ENCODE measurements at places on chromosomes 11 and 22. TPM values are rescaled to one million over a fixed set of nuclear protein-coding genes. Genes with fewer than 3 reads are reported as not detected.

Gene SCO2
- total RNA-seq = 2.7 TPM

Gene POGLUT3
- total RNA-seq = 16.5 TPM

Gene OR6A2
- 0.05 TPM for total RNA-seq

Gene CARD18
- not detected for total RNA-seq

Gene ST3GAL4
- total RNA-seq = 198 TPM

Gene SYT12
- 0.19 TPM for total RNA-seq

DNA sequence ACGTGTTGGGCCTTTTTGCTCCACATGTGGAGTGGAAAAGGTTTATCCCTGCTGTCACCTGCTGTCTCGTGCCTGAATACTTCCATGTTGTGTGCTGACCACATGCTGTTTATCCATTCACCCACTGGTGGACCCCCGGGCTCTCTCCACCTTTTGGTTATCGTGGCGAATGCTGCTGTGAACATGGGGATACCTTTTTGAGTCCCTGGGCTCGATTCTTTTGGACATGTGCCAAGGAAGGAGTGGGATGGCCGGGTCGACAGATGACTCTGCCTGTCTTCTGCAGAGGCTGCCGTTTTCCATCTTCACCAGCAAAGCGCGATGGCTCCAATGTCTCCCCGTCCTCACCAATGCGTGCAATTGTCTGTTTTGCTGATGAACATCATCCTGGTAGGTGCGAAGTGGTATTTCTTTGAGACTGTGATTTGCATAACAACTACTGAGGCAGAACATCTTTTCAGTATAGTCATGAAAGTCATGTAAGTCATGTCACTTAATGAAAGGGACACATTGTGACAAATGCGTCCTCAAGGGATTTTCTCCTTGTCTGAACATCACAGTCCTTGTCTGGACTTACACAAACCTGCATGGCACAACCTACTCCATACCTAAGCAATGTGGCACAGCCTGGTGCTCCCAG lies 758.7 kb downstream of the BRD1 start:
- no peak for DNase-seq

DNA sequence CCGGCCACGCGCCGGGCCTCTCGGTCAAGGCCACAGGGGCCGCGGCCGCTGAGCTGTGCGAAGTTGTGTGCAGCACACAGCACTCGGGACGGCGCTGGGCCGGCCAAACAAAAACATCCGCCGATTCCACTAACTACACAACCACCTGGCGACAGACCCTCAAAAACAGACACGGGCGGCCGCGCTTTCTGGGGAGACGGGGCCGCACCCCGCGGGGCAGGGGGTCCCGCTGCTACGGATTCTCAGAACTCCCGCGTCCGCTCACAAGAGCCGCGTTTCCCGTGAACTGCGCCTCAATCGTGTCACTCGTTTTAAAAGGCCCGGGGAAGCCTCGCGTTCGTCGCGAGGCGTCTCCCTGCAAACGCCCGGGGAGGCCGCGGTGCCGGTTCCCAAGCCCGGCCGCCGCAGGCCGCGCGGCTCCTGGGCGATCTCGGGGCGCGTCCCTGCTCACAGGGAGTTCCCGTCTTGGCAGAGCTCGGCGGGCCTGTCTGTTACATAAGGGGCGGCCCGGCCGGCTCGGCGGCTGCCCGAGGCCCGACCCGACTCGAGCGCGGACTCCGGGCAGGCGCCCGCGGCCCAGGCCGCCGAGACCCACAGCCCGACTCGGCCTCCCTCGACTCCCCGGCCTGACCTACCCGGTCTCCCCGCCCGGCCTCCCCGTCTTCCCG lies 936 bp downstream of the BRD1 start:
- DNase-seq = no peak

DNA sequence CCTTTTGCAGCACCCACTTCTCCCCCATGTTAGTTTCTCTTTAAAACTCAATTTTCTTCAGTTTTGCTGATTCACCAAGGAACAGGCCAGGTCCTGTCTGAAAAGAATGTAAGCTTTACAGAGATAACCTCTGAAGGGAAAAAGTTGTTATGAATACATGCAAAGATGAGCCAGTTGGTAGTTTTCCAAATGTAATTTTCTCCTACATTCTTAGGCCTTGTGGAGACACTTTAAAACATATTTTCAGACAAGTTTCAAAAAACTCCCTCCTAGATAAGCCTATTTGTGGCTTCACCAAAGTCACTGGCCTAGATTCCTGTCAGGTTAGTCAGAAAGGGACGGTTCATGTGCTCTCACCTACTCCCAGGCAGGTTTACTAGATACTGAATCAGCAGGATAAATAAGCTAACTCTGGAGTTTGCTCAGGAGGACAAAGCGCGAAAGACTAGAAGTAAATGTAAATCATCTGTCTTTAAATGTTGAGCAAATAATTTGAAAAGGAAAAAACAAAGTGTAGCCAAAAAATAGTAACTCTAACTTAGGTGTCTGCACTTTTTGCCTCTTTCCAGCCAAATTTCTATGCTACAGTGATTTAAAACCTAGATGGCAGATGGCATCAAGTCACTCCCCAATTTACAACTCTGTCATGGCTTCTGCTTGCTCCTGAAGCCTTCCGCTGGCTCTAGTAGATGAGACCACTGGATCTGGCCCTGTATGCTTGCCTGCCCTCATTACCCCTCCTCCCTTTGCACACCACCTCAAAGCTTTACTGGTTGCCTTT lies 4.9 kb upstream of the ATP6V1E1 start:
- DNase-seq = peak; percentile 22

DNA sequence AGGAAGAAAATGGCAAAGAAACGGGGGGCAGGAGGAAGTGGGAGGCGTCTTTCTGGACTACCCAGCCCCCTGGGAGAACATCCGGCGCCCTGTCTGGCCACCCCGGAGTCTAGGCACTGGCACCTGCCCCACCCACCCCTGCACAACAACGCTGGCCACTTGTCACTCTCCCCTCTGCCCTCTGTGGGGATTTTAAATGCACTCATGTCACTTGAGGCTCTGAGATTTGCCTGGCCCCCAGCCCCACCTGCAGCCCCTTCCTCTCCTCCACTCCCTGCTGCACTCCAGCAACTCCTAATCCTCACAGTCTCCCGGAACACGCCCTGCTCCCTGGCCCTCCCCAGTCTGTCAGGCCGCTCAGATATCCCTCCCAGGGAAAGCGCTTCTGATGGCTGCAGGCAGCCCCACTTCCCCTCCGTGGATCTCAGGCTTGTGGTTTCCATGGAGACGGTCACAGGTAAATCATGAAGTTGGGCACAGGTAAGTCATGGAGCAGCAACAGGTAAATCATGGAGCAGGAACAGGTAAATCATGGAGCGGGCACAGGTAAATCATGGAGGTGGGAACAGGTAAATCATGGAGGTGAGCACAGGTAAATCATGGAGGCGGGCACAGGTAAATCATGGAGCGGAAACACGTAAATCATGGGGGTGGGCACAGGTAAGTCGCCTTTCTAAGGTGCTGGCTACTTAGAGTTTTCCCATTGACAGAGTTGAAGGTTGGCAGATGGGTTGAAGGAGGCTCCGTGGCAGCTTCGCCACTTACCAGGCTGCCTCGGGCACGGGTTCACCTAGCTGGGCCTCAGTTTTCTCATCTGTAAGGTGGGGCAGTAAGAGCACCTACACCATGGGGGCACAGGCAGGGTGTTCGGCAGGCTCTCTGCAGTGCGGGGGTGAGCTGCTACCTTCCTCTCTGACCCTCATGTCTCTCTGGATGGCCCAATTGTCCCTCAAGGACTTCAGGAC lies 79.0 kb upstream of the SHISAL1 start:
- no peak for DNase-seq

- DNase-seq = no peak
These were observed 1461.1 kb downstream of the BRD1 start for GRCh38 chr22:48366591-48366990.

DNA sequence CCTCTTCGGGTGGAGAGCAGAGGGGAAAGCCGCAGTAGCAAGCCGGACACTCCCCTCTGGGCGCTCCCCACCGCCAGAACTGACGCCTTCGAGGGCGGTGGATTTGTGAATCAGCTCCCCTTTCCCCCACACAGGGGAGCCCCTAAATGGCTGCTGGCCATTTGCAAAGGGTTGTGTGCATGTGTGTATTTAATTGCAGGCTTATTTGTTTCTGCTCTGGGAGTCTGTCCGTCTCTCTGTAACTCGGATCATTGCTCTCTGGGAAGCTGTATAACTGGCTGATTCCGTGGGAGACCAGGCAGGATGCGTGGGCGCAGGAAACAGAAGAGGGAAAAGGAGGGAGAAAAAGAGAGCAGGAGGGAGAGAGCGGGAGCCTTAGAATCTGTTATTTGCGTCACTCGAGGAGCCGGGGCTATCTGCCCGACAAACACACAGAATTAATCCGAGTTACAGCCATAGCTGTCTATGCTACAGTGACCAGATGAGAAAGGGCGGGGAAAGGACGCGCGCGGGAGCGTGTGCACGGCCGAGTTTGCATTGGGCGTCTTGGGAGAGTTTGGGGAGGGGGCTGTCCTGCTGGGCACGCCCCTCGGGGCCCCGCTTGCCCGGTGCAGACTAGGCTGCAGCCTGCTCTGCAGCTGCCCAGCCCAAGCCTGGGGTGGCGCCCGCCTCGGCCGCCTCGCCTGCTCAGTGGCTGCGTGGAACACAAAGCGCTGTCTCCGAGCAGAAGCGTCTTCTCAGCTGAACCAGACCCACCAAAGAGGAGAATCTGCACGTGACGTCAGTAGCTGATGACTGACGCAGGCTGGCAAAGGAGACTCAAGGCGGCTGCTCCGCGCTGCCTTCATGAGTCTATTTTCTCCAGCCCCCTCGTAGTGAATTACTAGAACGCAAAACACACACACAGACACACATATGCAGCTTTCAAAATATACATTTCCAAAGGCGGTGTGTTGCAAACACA lies 105.3 kb upstream of the HSD17B12 start:
- peak; percentile 69 for DNase-seq

- DNase-seq = no peak
These were observed 56.2 kb upstream of the GLYAT start for GRCh38 chr11:58787903-58788302.
